ENCODE measurements at places on chromosomes 3 and 15.
A peak's percentile ranks its signal among the peaks of the same experiment; 100 is the strongest.

DNA sequence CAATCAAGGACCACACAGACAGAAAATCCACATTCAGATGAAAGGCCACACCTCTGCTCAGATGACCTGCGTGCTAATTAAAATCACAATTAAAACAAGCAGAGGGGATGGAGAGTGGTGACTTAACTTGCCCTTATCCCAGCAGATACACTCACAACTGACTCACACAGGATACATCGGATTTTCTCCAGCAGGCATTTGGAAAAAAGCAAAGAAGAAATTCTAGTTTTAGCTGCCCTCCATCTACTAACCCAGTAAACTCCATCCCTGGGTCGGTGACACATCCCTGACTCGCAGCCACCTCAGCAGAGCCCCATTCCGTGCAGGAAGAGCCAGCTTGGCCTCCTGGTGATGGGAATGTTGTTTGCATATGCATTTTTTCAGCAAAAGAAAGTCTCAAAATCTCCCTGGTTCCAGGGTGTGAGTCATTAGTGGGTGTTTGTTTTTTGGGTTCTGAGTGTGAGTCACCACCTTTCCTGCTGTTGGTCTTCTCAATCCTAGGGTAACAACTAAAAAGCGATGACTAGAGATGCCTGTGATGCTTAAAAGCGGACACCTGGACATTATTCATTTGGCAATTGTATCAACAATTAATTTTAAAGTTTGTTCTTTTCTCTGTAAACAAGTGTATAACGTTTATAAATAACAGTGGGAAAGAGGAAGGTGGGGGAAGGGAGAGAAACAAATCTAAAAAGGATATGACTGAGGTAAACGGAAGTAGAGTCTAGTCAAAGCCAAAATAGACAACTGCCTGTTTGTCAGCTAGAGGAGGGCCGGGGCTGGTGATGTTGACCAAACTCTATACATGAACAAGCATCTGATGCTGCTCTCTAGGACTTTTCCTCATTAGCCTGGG is 49.8 kb upstream of the SLC4A7 start:
- peak; percentile 89 for DNase-seq

DNA sequence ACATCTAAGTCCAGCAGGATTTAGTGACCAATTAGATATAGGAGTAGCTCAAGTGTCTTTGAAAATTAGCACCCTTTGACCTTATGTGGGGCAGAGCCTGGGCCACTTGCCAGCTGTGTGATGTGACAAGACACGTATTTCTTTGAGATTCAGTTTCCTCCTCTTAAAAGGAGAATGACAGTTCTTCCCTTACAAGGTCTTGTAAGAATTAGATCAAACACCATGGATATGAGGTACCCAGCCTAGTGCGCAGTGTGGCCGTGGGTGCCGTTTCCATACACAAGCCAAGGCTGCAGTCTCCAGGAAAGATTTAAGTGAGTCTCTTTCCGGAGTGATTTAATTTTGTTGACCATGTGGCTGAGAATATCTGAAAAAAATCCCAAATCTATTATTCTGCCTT is 46.3 kb downstream of the ARHGAP31 start:
- DNase-seq = no peak

GRCh38 chr3:63580151-63580550 is 72.3 kb upstream of the SNTN start:
- no peak for DNase-seq

DNA sequence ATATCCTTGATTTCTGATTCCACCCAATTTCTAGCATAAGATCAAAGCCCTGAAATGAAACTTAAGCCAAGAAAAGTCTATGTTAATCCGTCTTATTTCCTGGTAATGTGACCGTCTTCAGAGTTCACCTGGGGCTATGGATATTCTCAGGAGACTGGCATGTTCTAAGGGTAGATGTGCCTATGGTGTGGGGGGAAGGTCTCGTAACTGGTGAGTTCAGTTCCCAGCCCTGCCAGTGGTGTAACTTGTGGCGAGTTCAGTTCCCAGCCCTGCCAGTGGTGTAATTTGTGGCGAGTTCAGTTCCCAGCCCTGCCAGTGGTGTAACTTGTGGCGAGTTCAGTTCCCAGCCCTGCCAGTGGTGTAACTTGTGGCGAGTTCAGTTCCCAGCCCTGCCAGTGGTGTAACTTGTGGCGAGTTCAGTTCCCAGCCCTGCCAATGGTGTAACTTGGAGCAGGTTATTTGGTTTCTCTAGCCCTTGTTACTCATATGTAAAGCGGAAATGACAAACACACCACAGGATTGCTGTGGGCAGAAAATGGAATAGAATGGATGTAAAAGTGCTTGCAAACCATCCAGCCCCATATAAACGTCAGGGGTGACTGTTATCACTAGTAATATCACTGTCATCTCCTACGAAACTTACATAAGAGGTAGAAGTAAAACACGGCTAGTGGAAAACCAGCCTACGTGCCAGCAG is 30.4 kb downstream of the SLC51A start:
- peak; percentile 56 for DNase-seq

DNA sequence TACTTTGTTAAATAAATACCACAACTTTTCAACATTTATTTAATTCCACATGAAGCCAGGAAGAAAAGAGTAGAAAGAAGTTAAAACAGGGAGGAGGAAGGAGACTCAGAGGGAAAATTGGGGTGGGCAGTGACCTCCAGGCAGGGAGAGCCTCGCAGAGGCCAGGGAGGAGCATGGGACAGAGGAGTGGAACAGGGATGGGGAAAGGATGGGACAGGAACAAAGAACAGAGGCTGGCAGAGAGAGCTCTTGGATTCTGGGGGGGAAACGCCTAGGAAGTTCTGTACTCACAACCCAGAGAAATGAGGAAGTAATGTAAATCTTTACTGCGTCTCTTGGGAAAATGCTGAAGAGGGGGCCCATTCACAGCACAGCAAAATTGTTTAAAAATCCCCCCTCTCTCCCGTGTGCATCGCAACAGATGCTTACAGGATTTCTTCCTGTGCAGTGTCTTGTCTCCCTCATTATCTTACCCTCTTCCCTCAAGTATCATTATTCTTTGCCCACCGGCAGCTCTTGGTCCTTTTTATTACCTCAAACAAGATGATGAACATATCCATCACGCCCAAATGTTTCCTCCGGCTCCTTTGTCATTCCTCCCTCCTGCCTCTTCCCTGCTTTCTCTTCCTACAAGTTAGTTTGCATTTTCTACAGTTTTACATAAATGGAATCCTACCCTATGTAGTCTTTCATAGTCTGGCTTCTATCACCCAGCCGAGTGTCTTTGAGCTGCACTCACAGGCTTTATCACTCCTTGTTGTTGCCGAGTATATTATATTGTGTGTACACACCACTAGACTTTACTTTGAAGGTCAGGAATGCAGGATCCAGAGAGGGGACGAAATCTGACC is 65.5 kb downstream of the ARHGAP31 start:
- no peak for DNase-seq

DNA sequence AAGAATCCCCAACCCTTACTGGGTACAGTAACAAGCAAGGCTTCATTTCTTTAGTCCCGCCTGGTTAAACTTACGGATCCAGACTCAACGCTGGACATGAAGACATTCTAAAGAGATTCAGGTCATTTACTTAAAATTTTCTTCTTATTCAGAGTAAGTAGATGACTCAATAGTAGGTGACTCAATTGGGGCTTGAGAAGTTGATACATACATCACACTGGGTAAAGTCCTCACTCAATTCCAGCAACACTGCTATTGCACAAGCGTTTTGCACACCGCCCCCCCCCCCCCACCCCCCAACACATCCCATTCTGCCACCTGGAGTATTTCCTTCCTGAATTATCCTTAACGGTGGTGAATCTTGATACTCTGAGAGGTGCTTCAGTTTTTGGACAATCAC is 610.0 kb downstream of the FOXP1 start:
- peak; percentile 14 for DNase-seq

DNA sequence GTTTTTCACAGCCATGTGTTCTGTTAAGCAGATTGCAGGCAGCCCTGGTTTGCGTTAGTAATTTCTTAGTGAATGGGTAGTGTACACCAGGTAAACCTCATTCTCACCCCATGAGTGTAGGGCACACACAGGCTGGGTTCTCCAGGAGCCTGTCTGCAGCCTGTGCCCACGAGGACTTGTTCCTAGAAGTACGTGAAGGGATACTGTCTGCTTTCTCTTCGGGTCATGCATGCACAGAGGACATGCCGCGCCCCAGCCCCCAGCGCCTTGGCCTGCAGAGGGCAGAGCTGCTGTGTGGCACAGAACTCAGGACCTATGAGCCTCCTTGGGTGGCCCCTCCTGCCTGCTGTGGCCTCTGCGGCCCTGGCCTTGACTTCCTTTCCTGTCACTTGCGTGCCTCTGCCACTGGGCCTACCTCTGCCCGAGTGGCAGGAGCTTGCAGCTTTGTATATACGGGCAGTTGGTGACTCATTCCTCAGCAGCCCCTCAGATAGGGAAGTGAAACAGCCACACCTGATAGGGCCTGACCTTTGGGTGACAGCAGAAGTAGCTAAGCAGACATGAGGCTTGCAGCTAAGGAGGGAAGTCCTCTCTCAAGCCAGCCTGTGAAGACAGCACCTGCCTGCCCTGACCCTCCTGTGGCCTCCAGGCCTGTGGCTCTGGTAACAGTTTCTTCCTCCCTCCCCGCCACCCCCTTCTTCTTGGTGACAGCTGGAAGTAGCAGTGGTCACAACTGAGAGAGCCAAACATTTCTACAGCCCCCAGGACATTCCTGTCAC is 19.5 kb downstream of the PPCDC start:
- DNase-seq = peak; percentile 24

- no peak for DNase-seq
These were observed 19.2 kb downstream of the LYSMD2 start for GRCh38 chr15:51718219-51718618.

- no peak for DNase-seq
These were observed 30.2 kb downstream of the ABI3BP start for GRCh38 chr3:100963041-100963440.

- no peak for DNase-seq
These were observed 44.6 kb upstream of the LIMD1 start for GRCh38 chr3:45549961-45550360.

- DNase-seq = no peak
These were observed 197.2 kb upstream of the VEPH1 start for GRCh38 chr3:157700405-157700804.

- DNase-seq = no peak
These were observed 149.0 kb downstream of the EPHA3 start for GRCh38 chr3:89256395-89256794.

- DNase-seq = no peak
These were observed 148.5 kb downstream of the IGF1R start for GRCh38 chr15:98796685-98797357.

DNA sequence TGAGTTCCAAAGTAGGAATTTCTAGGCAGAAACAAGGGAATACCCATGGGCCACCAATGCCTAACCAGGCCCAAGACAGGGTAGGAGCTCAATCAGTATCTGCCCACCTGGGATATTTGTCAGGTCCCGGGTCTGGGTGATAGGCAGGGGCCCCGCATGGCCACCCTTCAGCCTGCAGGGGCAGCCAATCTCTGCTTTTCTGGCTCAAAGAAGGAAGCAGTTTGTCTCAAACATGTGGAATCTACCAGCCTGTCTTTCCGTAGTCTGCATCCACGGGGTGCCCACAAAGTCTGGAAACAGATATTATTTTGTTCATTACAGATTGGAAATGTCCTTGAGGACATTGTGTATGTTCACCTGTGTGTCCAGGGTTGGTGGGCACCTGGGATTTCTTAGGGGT is 56.2 kb downstream of the CEMIP start:
- DNase-seq = no peak

DNA sequence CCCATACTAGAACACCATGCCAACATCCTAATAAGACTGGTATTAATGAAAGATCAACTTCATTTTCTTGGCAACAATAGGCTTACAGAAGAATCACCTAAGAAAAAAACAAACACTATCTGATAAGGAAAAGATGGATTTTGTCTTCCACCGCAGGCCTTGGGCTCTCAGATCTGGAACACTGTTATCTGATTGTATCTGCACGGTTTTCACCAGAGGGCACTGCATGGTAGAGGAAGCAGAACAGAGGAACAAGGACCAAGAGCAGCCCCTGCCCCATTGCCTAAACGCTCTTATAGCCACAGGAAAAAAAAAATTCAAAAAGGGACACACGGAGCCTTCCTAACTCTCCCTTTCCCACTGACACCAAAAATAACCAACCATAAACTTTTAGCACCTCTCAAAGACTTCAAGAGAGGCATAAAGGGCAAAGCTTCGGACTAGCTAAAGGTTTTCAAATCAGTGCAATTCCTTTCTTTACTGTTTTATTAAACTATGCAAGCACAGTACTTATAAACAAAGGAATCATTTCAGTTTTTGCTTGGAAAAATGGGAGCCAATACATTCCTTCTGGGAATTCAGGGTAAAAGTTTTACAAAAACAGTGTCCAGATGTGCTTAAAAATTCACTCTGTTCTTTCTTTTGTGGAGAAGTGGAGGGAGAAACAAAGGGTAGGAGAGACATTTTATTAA is 23.3 kb downstream of the IL17RD start:
- no peak for DNase-seq

GRCh38 chr3:28019740-28020139 is 221.7 kb upstream of the CMC1 start:
- no peak for DNase-seq

DNA sequence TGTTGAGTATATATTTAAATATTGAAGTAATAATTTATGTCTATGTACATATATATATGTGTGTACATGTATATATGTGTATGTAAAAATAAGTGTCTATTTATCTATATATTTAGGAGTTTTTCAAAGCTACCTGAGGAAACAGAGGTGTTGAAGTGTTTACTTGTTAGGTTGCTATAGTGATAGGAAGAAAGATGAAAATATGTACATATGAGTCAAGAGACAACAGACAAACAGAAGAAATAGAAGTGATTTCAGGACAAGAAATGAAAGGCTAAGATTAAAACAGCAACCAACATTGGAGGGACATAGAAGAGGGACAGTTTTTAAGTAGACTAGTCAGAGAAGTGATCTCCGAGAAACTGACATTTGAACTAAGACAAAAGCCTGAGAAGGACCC is 11.1 kb downstream of the IL1RAP start:
- no peak for DNase-seq

DNA sequence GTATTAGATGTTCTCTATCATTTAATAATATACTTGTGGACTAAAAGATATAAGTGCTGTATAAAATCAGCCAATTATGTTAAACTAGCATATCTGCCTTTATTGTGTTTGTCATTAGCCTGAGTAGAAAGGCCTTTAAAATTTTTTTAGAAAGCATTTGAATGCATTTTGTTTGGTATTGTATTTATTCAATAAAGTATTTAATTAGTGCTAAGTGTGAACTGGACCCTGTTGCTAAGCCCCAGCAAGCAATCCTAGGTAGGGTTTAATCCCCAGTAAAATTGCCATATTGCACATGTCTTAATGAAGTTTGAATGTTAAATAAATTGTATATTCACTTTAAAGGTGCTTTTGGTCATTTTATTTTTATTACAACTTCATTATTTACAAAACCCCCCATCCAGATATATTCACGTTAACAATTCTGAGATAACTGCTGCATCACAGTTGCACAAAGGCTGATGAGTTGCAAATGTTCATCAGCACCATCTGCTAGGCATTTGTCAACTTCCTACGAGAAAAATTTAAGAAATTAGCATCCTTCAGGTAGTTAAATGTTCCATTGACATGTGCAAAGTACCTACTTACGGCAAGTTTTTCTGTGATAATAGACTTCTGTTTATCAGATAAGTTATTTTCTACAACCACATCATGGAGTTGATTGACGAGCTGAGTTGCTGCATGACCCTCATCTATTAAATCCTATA is 6.3 kb downstream of the EIF4A2 start:
- DNase-seq = no peak
